Esophagus squamous epithelium (tissue), 5 donors: ENCODE measurements at places on chromosomes 7 and 10. TPM values are rescaled to one million over a fixed set of nuclear protein-coding genes. Genes with fewer than 3 reads are reported as not detected.

DNA sequence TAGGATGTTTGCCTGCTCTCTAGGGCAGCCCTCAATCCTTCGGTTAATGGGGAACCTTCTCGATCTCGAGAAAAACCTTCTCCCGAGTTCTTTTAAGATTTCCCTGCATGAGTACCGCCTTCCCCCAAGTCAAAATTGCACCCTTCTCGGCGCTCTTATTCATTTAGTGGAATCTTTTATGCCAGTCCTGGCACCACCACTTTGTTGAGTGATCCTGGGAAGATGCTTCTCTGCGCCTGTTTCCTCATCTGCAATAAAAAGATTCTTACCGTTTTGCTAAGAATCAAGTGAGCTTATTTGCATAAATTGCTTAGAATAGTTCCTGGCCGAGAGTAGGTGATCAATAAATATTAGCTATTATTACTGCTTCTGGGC is 697 bp downstream of the ARPC1A start:
- DNase-seq = no peak

DNA sequence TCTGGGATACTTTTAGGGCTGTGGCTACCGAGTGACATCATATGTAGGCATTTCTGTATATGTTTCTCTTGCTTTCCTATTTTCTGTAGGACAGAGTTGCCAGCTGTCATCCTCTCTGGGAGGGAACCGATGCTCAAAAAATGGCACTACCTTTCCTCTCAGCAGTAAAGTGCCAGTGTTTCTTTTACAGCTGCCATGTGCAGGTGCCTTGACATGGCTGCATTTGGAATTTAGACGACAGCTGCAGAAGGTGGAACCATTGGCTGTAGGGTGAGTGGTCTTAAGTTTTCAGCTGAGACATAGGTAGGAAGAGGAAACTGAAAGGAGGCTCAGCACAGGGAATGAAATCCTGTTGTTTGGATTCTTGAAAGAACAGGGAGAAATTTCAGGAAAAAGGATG is 20.2 kb upstream of the RPA3 start:
- no peak for DNase-seq

DNA sequence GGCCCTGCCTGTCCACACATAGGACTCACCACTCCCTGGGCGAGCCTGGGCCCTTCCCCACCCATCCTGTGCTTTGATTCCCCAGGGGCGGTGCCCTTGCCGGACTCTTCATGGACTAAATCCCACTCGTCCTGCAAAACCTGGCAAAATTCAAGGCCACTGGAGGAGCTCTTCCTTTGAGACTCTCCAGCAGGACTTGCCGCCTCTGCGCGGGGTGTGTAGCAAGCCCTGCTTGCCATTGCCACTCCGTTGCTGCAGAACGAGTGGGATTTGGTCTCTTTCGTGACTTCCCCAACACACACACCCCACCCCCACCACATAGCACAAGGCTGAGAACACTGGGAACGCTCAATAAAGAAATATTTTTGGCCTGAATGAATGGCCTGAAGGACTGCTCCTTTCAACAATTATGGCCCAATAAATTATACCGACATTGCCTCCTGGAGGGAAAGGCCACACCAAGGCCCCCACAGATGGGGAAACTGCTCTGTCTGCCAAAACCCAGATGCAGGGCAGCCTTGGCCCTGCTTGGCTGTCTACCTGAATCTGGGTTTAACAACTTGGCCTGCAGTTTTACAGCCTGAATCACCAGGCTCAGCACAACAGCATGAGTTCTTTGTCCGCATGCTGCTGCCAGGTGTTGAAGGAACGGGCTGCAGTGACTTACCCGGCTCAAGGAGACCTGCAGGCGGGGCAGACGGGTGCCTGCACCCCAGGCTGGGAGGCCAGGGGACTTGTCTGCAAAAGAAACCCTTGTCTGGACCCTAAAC is 72.8 kb upstream of the KAT6B start:
- no peak for DNase-seq

The KLF14 gene
- total RNA-seq = 0.13 TPM

GRCh38 chr10:62109587-62110293 is 158.9 kb downstream of the RTKN2 start:
- DNase-seq = no peak

The STEAP1B gene
- 0.29 TPM for total RNA-seq
